ENCODE measurements at places on chromosomes 7 and 10. TPM values are rescaled to one million over a fixed set of nuclear protein-coding genes. Genes with fewer than 3 reads are reported as not detected.

Gene LAMB4
- polyA plus RNA-seq: 4.9 TPM

Gene NXPH1
- polyA plus RNA-seq: not detected

Gene FEZF1
- not detected for polyA plus RNA-seq

Gene C10orf62
- not detected for polyA plus RNA-seq

Gene CALML5
- polyA plus RNA-seq: 75.9 TPM

Gene MKI67
- 8.7 TPM for polyA plus RNA-seq

Gene PTPRN2
- polyA plus RNA-seq: 0.37 TPM

Gene TMEM229A
- polyA plus RNA-seq: not detected

Gene FANK1
- polyA plus RNA-seq: 8.1 TPM

Gene NEUROG3
- not detected for polyA plus RNA-seq

Gene PSMA2
- 36.2 TPM for polyA plus RNA-seq

Gene UBTD1
- polyA plus RNA-seq: 6.7 TPM

Gene TRPV6
- polyA plus RNA-seq: 10.5 TPM

Gene PRSS2
- polyA plus RNA-seq: 3.3 TPM

Gene KIF11
- 7.1 TPM for polyA plus RNA-seq
